ENCODE measurements at places on chromosomes 3 and 15.

GRCh38 chr3:74561881-74562280, 52.6 kb downstream of the CNTN3 start:
- DNase-seq: no peak

GRCh38 chr3:66363148-66363547, 137.7 kb downstream of the LRIG1 start:
- no peak for DNase-seq

- DNase-seq: no peak
Observed at GRCh38 chr3:45910892-45911291, 24.5 kb downstream of the CCR9 start.

GRCh38 chr3:153614563-153614962, 452.5 kb downstream of the RAP2B start:
- DNase-seq: no peak

DNA sequence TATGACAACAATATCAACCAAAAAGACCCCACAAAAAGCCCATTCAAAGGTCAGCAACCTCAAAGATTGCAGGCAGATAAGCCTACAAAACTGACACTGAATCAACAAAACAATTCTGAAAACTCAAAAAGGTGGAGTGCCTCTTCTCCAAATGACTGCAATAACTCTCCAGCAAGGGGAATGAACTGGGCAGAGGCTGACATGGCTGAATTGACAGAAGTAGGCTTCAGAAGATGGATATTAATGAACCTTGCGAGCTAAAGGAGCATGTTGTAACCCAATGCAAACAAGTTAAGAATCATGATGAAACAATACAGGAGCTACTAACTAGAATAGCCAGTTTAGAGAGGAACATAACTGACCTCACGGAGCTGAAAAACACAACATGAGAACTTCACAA, 20.4 kb upstream of the SLC25A38 start:
- no peak for DNase-seq
